Activated naive CD4-positive, alpha-beta T cell treated with Interleukin-2 at 50 U/mL for 16 hours (primary cell): ENCODE measurements at places on chromosomes 1 and 21.

DNA sequence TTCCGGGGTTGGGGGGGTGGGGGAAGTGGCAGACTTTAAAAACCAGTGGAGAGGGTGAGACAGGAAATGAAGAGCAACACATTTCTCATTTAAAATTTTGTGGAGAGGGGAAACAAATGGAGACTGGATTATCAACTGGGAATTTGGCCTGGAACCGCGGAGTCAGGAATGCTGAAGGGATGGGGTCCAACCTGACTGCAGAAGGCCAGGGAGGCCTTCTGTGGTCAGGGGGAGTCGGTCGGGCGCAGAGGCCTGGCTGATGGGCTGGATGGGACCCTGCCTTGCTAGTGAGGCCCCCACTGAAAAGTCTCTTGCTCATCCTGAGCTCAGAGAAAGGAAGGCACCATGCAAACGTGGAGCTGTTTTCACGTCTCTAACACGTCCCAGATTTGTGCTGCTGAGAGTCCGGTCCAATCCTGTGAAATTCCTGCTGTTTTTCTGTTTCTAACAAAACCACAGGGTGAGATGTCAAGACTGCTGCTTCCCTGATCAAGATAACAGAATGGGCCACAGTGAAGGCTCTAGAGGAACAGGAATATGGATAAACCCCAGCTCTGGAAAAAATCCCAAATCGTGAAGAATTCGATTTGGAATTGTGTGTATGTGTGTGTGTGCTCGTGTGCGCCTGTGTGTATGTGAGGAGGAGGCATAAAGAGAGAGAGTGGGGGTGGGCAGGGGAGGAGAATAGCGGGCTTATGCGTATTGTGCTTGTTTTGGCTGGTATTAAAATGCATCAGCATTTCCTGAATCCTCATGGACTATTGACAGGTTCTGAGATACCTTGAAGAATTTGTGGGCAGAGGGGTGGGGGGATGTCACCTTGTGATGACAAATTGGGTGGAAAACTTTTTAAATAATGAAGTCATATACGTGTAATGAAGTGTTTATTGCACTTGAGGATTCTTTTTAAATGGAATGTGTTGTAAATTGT is 117.4 kb downstream of the NGF start:
- DNase-seq, result no peak

DNA sequence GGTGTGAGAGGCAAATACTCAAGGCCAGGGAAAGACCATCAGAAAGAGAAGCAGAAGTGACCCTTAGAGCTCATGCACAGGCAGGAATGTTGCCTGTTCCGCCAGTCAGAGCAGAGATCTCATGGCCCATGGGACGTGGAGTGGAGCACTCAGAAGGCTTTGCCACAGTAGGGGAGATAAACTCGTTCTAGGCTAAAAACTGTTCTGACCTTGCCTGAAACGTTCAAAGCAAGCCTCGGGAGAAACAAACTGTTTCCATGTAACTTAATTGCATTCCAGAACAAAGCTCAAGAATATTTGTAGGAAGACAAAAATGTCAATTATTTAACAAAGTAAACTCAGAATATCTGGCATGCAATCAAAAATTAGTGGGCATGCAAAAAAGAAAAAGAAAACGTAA is 20.7 kb upstream of the SLC19A1 start:
- no peak for DNase-seq

DNA sequence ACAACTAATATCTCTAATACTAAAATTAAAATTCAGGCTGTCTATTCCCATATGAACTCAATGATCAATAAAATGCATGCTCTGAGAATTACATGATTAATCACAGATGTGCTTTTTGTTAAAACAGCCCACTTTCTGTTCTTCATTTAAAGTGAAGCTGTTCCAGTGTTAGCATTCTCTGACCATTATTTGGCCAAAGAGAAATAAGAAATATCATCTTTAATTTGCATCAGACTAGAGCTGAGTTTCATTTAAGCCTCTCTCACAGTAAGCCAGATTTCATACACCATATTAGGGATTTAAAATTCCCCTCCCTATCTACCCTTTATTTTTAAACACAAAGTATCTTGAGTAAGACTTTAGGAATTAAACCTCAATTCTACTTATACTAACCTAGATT is 261.6 kb downstream of the TPR start:
- DNase-seq, result no peak

DNA sequence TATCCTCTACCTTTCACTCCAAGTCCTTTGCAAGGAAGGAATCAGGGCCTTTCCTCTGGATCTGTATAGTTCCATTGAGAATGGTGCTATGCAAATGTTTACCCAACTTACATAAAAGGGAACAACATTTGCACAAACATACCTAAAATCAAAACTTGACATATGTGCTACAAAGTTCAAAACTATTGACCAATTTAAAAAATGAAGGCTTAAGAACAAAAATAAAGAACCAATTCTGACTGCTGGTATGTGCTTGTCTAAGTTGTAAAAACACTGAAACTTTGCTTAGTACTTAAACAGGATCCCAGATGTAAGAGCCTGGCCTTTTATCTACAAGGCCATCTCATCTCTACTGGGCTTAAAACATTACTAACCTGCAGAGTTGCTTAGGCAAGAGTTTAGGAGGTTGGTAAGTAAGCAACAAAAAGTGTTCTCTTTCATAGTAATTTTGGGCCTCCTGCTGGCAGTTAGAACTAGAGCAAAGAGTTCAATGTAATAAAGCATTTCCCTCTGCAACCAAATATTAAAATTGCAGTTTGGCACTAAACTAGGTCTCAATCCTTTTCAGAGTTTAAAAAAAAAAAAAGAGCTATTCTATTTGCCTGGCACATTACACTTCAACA is 2.0 kb downstream of the SCMH1 start:
- no peak for DNase-seq

DNA sequence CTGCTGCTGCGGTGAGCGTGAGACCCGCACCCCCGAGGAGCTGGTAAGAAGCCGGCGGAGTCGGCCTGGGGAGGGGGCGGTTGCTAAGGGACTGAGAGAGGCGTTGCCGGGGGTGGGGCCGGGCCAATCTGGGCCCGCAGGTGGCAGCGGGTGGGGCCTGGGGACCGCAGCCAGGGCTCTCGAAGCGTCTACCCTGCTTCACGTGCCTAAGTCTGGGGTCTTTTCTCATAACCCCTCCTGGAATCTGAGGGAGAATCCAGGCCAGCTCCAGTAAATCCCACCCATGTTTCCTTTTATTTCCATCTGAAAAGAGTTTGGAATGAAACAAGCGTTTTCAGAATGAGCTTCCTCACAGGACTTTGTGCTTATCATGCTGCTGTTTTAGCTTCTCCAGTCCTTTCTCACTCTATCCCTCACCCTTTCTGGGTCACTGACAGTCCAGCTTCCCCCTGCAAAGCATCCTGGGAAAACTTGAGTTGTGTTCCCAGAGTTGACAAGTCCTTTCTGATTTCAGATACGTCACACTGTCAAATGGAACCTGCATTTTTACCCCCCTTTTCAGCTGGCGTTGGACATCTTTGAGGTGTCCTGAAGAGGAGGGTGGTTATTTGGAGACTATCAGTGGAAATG is 431 bp downstream of the CLCN6 start:
- DNase-seq, result no peak

DNA sequence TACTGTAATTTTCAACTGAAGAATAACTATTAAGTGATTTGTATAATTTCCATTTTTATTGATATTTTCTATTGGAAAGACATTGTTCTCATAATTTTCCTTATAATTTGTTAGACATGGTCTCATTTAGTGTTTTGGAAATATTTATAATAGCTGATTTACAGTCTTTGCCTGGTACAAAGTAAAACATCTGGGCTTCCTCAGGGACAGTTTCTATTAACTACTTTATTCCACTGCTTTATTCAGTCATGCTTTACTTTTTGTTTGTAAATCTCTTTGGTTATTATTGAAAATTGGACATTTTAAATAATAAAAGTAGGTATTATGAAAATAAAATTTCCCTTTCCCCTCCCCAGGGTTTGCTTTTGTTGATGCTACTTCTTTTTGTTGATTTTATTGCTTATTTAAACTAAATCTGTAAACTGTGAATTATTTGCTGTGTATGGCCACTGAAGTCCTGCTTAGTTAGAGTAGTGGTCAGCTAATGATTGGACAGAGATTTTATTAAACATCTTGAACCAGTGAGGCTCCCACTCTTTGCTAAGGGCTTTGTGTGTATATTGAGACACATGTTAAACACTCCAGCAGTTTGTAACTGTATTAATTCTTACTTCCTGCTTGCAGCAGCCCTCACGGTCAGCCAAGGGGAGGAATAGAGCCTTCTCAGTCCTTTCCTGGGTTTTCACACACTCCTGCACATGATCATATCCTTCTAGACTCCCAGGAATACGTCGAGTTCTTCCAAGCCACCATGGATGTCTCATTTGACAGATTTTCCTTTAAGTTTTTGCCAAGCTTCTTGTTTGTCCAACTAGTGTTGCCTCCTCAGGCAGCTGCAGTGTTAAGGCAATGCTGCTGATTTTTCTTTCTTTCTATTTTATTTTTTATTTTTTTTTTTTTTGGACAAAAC is 994.6 kb upstream of the PRMT6 start:
- DNase-seq, result no peak

DNA sequence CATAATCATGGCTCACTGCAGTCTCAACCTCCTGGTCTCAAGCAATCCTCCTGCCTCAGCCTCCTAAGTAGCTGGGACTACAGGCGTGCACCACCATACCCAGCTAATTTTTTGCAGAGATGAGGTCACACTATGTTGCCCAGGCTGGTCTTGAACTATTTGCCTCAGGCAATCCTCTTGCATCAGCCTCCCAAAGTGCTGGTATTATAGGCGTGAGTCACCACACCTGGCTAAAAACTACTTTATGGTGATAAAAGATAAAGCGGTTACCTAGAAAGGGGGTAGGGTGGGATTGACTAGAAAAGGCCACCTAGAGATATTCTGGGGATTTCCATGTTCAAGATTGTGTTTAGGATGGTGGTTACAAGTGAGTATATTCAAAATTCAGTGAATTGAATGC is 5.0 kb downstream of the TSTD1 start:
- no peak for DNase-seq

DNA sequence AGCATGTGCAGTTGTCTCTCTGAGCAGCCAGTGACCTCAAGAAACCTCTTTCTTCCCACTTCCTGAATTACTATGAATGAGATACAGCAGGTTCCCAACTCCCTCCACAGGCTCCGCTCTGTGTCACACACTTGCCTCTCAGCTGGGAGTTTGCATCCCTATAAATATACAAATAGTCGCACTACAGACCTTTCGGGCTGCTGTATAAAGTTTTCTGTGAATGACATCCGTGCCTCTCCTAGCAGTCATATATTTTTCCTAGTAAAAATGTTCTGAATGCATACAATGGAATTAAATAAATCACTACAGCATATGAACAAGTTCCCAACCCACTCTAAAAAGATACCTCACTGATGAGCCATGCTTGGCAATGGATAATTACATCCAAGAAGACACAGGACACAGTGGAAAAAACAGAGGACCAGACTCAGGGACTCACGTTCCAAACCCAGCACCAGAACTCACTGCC is 66.8 kb downstream of the CAPZB start:
- DNase-seq, result no peak

- DNase-seq, result no peak
These were observed 19.6 kb downstream of the CASP9 start for GRCh38 chr1:15504436-15504835.

DNA sequence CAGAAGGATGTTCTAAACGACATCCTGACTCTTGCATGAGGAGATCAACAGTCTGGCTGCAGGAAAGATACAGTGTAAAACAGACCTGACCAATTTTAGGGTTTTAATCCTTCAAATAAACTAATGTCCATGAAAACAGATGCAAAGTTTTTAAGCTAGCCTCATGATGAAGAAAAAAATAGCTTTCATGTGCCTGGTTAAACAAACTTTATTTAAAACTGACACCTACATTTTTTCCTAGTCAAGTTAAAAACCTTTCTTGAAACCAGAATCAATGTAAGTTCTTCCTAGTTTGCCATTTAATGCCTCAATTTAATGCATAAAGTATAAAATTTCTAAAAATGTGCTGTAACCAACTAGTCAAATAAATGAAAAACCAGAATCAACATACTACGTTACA is 2.9 kb downstream of the WDR26 start:
- no peak for DNase-seq

DNA sequence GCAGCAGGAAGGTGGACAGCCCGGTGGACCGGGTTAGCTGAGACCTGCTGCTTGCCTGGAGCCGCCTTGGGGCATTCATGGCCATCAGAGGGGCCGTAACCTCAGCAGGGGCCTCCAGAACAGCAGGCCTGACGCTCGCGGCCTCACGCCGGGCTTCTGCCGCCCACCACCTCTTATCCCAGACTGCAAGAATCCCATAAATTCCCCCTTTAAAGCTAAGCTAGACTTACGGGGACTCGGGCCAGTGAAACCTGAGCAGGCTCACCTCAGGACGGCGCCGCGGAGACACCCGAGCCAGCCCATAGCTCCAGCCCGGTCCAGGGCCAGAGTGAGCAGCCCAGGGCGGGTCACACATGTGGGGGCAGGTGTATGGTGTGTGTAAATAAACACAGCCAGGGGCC is 132.3 kb downstream of the GLIS1 start:
- no peak for DNase-seq

GRCh38 chr1:98538106-98538505 is 123.4 kb upstream of the SNX7 start:
- no peak for DNase-seq

- DNase-seq, result no peak
These were observed 44.1 kb upstream of the GLIS1 start for GRCh38 chr1:53783056-53783455.

DNA sequence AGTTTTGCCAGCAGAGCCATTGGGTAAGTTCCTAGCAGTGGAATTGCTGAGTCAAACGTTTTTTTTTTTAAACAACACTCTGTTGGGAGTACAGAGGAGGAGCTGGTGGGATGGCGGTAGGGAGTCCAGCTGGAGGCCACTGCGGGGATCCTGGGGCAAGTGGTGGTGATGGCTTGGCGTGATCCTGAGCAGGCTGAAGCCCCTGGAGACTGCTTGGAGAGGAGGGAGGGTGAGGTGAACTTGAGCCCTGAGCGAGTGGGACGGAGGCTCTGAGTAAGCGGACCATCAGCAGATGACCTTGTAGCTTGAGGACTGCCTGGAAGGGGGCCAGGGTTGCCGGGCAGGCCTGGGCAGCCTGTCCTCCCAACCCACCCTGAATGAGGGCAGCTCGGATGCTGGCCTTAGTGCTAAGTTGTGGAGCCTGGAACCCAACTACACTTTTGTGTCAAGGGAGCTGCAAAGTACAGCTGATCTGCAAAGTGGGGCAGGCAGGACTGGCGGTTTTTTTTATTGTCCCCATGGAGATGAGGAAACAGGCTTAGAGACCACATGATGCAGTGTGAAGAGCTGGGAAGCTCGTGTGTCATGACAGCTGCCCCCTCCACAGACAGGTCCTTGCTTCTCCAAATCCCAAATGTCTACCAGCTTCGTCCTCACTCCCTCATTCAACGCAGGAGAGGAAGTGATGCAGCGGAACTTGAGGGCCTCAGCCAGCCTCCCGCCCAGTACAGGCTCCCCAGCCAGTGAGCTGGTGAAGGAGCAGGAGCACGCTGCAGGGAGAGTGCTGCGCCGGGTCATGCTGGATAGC is 20.2 kb downstream of the MRPL37 start:
- DNase-seq, result no peak

GRCh38 chr1:159291424-159291823 is 10.7 kb upstream of the FCER1A start:
- no peak for DNase-seq

- no peak for DNase-seq
These were observed 2.0 kb downstream of the ADAMTS1 start for GRCh38 chr21:26842974-26843932.

- DNase-seq, result no peak
These were observed 7.4 kb downstream of the CLCC1 start for GRCh38 chr1:108955881-108956280.

GRCh38 chr1:31866450-31867032 is 50.7 kb upstream of the SPOCD1 start:
- DNase-seq, result no peak
